ENCODE measurements at places on chromosomes 11 and 22.

- peak; percentile 42 for DNase-seq
These were observed at the start of gene HOATZ for GRCh38 chr11:111514216-111515031. HOATZ (plus strand) TSS chr11:111514778; CDS start chr11:111514785, 7 bp downstream.

DNA sequence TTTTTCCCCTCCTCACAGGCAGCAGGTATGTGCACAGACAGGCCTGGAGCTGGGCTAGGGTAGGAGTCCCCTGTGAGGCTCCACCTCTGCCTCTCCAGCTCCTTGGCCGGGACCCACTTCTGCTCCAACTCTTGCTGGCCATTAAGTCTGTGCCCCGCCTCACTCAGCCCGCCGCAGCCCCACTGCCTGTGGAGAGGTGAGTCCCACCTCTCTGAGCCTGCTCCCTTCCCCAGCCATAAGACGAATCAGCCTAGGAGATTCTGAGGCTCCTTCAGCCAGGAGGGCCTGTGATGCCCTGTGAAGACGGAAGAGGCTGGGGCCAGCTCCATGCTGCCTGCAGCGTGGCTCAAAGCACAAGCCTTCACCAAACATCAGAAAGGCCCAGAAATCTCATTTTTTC, 23.0 kb downstream of the TSKU start:
- DNase-seq, result no peak

DNA sequence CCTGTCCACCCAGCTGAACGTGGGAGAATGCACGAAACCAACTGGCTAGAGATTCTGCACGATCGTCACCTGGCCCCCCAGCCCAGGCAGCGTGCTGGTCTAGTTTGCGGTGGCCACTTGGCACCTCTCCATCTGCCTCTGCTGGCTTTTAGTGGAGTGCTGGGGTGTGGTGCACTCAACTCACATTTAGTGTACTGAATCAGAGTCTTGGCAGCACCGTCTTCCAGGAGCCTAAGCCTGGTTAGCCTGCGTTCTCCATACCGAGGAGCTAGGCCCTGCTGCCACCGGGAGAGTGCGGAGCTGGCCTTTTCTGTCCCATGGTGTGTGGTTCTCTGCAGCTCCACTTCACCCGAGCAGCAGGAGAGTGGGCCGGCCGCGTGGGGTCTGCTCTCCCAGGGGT, 2.8 kb downstream of the MRPL23 start:
- DNase-seq, result no peak

- no peak for DNase-seq
These were observed 51.2 kb downstream of the NFAM1 start for GRCh38 chr22:42380769-42381551.

DNA sequence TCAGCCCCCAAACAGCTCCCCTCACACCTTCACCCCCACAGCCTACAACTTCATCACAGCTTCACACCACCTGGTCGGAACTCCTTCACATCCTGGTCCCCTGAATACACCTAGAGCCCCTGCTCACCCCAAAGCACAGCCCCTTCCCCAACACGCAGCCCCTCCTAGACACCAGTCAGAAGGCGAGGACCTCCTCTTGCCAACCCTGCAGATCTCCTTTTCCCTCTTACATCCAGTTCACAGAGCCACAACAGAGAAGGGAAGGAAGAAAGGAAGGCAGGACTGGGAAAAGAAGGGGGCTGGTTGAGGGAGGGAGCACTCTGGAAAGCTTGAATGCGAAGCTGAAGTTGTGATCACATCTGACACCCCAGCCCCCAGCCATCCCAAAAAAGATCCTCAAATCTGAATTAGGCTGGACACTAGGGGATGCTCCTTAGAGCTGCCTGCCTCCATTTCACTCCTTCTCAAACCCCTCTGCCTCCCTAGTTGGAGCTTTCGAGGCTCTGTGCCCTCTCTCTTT, 629 bp downstream of the CCKBR start:
- no peak for DNase-seq

GRCh38 chr22:38202437-38203089, 769 bp downstream of the MAFF start:
- peak; percentile 79 for DNase-seq

GRCh38 chr11:79265756-79266322, 175.0 kb downstream of the TENM4 start:
- DNase-seq, result no peak

- DNase-seq, result no peak
These were observed 62.1 kb downstream of the RBFOX2 start for GRCh38 chr22:35966314-35967045.

- DNase-seq, result no peak
These were observed 152.9 kb upstream of the GRIA4 start for GRCh38 chr11:105456950-105457349.

DNA sequence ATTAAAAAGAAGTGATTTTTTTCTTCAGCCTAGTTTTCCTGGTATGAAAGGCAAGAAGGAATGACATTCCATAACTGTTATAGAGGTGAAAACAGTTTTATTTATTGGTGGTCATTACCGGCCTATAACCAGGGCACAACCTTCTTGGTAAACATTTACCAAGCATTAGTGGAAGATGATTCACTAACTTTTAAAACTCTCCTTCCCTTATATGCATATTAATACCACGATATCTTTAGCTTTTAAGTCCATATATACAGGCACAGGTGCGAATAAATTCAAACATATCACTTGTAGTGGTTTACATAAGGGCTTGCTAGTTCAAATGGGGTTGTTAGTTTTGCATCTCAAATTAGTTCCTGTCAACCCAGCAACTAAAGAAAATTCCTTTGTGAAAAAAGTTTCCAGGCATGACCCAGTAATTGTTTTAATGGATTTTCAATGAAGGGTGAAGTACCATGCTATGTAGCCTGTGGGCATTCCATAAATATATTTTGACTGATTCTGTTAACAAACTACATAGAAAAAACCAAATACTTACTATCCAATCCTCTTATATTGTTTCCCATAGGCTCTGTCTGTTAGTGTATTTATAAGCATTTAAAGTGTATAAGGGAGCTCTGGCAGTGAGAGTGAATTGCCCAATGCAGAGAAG, 30.6 kb upstream of the ROBO3 start:
- DNase-seq, result no peak

DNA sequence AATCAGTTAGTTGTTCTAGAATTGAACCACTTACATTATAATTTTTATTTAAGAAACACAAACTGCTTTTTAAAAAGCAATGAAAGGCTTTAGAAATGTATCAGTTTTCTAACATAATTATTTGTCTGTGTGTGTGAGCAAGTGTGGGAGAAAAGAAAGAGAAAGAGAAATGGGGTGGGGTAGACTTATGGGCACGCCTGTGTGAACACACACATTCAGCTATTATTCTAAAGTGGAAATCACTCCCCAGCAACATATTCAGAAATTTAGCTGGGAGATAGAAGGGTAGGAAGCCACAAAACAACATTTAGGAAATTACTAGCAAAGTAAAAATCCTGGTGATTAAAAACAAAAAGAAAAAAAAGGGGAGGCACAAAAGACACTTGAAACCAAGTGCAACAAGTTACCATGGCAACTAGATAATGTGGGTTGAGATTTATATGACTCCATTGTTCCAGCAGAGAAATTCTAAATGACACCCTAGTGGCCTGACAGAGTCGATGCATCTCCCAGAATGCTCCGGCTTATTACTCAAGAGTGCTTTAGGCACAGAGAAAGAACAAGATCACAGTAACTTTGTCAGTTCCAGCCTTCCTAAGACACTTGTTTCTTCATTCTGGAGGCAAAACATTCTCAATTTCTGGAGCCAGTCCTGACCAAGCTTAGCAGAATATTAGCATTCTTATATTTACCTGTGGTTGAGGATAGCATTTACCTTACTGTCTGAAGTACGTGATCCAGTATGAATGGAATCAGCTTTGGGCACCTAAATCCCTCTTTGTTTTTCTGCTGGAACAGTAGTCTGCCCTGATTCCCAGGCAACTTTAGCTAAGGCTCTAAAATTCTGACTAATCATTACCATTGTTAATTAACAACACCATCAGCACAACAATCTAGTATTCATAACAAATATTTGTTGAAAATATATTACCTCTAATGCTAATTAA, 444.4 kb downstream of the DLG2 start:
- peak; percentile 20 for DNase-seq

- DNase-seq, result no peak
These were observed 239.9 kb downstream of the CNTN5 start for GRCh38 chr11:99260696-99261095.

- DNase-seq, result no peak
These were observed 150.2 kb downstream of the BRD1 start for GRCh38 chr22:49677495-49677889.

- DNase-seq, result no peak
These were observed 4.2 kb downstream of the CDKN1C start for GRCh38 chr11:2881076-2881980.

DNA sequence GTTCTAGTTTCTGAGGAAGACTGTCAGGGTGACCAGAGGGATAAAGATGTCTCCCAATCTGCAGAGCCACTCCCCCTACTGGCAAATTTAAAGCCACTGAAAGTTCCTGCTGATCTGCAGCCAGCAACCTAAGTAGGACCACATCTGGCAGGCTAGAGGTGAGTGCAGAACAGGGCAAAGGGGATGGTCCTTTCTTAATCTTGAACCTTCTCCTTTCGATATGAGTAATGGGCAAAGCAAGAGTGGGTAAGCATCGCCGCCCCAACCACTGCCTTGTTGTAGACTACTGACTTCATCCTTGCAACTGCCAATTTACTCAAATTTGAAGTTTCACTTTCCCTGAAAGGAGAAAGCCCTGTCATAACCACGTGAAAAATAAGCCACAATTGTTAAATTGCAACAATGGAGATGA, 30.7 kb downstream of the SCUBE2 start:
- peak; percentile 43 for DNase-seq

GRCh38 chr11:95589893-95590612, 199.5 kb downstream of the FAM76B start:
- no peak for DNase-seq

DNA sequence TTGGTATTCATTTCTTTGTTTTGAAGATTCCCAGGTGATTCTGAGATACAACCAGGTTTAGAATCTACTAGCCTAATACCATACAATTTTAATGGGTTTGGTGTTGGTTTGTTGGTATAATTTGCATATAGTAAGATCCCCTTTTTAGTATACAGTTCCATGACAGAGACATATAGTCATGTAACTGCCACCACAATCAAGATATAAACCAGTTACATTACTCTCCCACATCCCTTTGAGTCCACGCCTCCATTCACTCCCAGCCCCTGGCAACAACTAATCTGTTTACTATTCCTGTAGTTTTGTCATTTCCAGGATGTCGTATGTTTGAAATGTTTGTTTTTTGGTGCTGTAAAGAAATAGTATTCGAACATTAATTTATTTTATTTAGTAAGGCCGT, 4.3 kb downstream of the ASRGL1 start:
- DNase-seq, result peak; percentile 75

DNA sequence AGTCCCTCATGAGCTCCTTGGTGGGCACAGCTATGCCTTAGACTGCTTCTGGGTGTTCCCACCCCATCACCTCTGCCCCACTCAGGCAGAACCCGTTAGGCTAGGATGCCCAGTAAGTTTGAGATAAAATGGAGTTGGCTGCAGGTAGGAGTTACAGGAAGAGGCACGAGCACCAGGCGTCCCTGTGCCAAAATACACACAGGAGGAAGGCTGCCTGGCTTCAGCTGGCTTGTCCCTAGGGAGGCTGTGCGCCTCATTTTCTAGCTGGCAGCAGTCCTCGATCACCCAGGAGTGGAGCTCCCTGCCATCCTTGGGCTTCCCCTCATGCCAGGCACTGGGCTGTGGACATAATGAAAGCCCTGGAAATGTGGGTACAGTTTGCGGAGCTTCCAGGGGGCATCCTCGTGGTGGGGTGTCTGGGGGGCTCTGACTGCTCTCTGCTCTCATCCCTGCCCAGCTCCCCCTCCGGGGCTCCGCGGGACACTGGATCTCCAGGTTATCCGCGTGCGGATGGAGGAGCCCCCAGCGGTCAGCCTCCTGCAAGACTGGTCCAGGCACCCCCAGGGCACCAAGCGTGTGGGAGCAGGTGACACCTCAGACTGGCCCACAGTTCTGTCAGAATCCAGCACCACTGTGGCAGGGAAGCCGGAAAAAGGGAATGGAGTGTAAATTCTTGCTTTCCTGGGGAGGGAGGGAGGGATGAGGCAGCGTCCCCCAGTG, 12.3 kb upstream of the MARK2 start:
- no peak for DNase-seq

DNA sequence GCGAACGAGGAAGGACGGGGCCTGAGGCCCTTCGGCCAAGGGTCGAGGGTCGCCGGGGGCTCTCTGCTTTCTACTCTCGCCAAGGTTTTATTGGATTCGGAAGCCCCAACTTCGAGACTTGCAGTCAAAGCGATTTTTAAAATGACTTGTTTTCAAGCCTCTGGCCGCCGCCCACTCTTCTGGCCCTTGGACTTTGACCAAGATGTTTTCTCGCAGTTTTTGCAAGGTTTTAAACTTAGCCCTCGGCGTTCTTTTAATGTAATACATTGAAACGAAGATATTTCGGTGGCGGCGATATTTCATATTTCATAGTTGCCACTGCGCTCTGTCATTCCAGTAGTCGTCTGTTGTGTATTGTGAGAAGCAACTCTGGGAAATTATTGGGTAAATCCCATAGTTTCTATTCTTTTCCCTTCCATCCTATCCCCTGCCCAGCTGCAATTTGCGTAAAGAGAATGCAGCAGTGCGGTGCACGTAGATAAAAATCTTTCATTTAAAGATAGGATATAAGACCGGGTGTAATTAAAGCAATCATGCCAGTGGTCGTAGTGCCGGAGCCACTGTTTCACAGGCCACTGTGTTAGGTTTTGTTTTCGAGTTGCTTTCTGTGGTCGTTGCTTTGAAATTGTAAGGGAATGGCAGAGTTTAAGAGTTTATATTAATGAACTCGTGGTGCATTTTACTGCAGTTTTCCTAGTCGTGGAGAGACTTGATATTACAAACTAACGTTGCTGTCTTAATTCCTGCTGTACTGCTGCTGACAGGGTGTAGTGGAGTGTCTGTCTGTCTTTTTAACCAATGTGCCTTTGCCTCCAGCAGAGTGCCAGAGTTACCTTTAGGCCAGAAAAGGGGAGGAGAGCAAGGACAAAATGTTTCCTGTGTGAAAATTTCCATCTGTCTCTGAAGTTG, 702 bp downstream of the BIRC2 start:
- peak; percentile 75 for DNase-seq

- DNase-seq, result no peak
These were observed 560.8 kb downstream of the BRD1 start for GRCh38 chr22:49266561-49267519.

DNA sequence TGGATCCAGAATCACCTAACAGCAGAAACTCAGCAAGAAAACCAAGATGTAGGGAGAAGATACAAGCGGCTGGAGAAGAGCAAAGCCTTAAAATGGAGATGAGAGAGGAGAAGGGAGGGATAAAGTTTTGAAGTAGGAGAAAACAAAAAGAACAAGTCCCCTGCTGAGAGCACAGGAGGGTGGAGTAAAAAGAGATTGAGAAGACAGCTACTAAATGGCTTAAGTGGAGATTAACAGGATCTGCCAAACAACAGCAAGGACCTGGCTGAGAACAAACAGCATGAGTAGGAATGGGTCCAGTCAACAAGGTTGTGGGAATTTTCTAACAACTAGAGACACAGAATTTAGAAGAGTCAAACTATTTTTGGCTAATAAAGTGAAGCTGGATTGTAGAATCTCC, 18.1 kb downstream of the BTG4 start:
- no peak for DNase-seq

GRCh38 chr11:2699185-2699530, 636 bp downstream of the KCNQ1OT1 start:
- peak; percentile 41 for DNase-seq

Measured in hematopoietic multipotent progenitor cell treated with erythropoietin and hydrocortisone succinate and interleukin-3 and kit ligand, for 4 days (in vitro differentiated cells).